ENCODE measurements at places on chromosomes 6 and 20. TPM values are rescaled to one million over a fixed set of nuclear protein-coding genes. Genes with fewer than 3 reads are reported as not detected.

PHACTR3 gene
- polyA plus RNA-seq, result 0.83 TPM

WFDC5 gene
- 4.5 TPM for polyA plus RNA-seq

SMIM28 gene
- not detected for polyA plus RNA-seq

FKBP1C gene
- polyA plus RNA-seq, result 1.5 TPM

BPIFB1 gene
- polyA plus RNA-seq, result 1.4 TPM

LTB gene
- polyA plus RNA-seq, result 1.8 TPM

RBPJL gene
- polyA plus RNA-seq, result 0.04 TPM

TDRD6 gene
- 0.11 TPM for polyA plus RNA-seq

CCN5 gene
- polyA plus RNA-seq, result 24.5 TPM

GJA1 gene
- polyA plus RNA-seq, result 21.5 TPM

CAPN11 gene
- polyA plus RNA-seq, result 0.19 TPM

CST9L gene
- polyA plus RNA-seq, result not detected

CST2 gene
- not detected for polyA plus RNA-seq

TSHZ2 gene
- 11.7 TPM for polyA plus RNA-seq

EEF1A2 gene
- polyA plus RNA-seq, result 0.86 TPM

HLA-DQA1 gene
- polyA plus RNA-seq, result 42.9 TPM

EFCAB8 gene
- polyA plus RNA-seq, result 0.28 TPM

BNIP5 gene
- polyA plus RNA-seq, result not detected

PACRG gene
- polyA plus RNA-seq, result 0.39 TPM

MAK gene
- 0.02 TPM for polyA plus RNA-seq

SLC9A8 gene
- polyA plus RNA-seq, result 16.6 TPM

OOEP gene
- polyA plus RNA-seq, result 0.34 TPM

PSMF1 gene
- 72.5 TPM for polyA plus RNA-seq

WFDC12 gene
- 4.3 TPM for polyA plus RNA-seq

ME1 gene
- polyA plus RNA-seq, result 17.4 TPM

RAMACL gene
- polyA plus RNA-seq, result 0.16 TPM

RING1 gene
- 32.4 TPM for polyA plus RNA-seq

PDSS2 gene
- polyA plus RNA-seq, result 7.3 TPM

GSTA2 gene
- polyA plus RNA-seq, result not detected

STMND1 gene
- polyA plus RNA-seq, result not detected
